WERI-Rb-1 (cell line): ENCODE measurements at places on chromosomes 7 and 10.
A peak's percentile ranks its signal among the peaks of the same experiment; 100 is the strongest.

DNA sequence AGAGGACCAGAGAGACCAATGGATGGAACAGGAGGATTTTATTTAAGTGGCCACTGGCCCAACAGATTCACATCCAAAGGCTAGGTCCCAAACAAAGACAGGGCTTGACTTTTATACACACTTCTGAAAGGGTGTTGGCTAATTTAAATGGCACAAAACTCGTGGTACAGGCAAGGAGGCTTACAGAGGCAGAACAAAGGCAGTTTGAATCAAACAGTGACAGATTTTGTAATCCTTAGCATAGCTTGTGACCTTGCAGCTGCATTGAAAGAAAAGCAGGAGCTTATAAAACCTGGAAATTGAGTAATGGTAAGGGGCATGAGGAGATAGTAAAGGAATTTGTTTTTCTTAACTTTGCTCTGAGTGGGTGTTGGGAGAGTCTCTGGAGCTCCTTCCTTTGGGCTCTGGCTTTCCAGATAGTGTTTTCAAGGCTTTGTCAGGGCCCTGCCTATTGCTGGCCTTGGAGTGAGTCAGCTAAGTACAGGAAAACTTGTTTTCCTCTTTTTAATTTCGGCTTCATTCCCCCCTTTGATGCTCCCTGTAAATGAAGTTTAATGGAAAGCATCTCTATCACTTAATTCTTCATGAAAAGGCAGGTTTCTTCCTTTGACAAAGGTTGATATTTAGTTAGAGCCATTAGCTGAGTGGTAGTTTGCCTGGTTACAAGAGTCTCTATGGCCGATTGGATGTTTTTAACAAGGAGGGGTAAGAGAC is 96.9 kb downstream of the TRIM24 start:
- DNase-seq: no peak

- no peak for DNase-seq
Observed at GRCh38 chr10:2329082-2329481, 591.8 kb upstream of the ADARB2 start.

- DNase-seq: peak; percentile 47
Observed at GRCh38 chr7:114414156-114415063, at the start of gene FOXP2. Gene FOXP2 (plus strand): TSS chr7:114414815. CDS start chr7:114426512, 11,697 bp downstream.

- no peak for DNase-seq
Observed at GRCh38 chr10:78390051-78390450, 356.4 kb downstream of the RPS24 start.

- DNase-seq: no peak
Observed at GRCh38 chr10:131653554-131654470, 247.0 kb upstream of the PPP2R2D start.
